Epithelial cell of proximal tubule (primary cell): ENCODE measurements at places on chromosomes 4 and X.

DNA sequence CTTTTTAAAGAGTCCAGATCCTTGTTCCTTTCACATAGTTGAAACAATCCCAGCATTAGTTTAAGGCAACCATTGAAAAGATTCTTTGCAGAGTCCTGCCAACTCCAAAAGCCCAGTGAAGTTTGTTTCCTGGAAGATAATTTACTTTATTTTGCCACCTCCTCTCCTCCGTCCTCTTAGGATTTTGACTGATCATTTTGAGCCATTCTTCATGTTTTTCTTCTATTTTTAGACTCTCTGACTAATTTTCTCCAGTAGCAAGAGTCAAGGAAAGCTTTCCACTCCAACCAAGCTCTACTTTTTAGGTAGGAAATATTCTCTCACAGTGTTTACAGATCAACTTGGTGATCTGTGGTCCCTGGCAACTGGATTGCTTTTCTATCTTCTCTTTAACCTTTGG lies 10.3 kb downstream of the NCBP2L start:
- DNase-seq: no peak

- DNase-seq: no peak
Observed at GRCh38 chr4:1646690-1647089, 37.4 kb downstream of the FAM53A start.

DNA sequence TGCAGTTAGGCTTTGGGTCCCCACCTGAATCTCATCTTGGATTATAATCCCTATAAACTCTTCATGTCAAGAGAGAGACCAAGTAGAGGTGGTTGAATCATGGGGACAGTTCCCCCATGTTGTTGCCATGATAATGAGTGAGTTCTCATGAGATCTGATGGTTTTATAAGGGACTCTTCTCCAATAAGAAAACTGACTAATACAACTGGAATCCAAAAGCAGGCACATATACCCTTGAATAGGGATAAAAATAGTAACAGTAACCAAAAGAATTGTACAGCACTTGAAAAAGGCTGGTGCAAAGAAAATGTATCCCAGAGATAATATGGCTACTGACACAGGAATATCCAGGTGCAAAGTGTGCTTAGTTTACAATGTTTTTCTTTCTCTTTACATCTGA lies 351.5 kb upstream of the MAD2L1 start:
- DNase-seq: no peak

GRCh38 chrX:97524340-97524739 lies 640.6 kb downstream of the RPA4 start:
- no peak for DNase-seq

- no peak for DNase-seq
Observed at GRCh38 chr4:71635139-71635748, 148.6 kb downstream of the GC start.

DNA sequence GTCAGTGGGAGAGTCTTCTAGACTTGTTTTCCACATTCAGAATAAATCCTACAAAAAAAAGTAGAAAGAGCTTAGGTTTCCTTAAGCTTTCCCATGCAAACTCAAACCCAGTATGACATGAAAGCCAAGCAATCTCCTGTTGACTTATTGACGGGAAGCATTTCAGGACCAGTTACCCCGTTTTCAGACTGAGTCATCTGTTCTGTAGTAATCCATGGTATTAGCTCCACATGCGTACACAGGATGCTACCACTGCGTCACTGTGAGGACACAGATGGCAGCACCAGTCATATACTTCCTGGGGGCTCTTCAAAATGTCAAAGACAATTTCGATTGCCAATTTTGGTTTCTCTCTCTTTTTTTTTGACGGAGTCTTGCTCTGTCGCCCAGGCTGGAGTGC lies 224.9 kb upstream of the MAD2L1 start:
- DNase-seq: no peak

GRCh38 chrX:74178536-74178935 lies 125.4 kb upstream of the ZCCHC13 start:
- DNase-seq: no peak

- DNase-seq: no peak
Observed at GRCh38 chr4:143424276-143424675, 87.6 kb downstream of the GAB1 start.
